ENCODE measurements at places on chromosomes 4 and X.

DNA sequence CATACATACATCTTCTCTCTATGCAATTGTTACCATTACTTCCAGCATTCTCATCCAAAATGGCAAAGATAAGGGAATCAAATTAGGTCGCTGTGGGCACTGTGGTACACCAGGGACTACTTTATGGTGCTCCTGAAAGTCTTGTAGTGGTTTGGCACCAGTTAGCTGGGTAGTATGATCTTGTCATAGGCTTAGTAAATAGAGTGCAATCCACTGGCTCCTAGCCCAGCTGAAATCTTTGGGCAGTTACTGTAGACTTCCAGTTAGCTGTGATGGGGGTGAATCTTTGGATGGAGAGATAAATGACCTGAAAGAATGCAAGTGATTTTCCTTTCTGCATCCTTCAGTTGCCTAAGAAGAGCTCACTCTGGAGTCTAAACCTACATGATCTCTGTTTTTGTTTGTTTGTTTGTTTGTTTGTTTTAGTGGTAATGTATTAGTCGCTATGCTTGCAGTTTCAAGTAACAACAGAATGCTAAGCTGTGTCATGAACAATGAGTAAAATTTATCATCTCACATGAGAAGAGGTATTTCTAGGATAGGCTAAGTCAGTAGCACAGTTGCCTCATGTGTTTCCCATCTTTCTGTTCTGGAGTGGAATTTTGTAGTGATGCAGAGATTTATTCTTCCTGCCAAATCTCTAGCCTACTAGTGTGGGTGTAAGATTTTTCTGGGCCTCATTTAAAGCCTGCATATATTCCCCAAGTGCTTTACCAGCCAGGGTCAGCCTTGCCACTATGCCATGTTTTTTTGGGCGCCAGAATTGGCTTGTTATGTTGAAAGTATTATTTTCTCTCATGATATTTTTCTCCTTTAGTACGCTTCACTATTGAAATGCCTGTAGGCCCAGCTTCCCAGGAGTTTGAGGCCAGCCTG, 24.2 kb downstream of the HERC3 start:
- no peak for DNase-seq

- DNase-seq = no peak
Observed at GRCh38 chr4:2408401-2408958, 10.0 kb downstream of the ZFYVE28 start.

- DNase-seq = no peak
Observed at GRCh38 chr4:111943796-111944203, 201.5 kb upstream of the FAM241A start.

DNA sequence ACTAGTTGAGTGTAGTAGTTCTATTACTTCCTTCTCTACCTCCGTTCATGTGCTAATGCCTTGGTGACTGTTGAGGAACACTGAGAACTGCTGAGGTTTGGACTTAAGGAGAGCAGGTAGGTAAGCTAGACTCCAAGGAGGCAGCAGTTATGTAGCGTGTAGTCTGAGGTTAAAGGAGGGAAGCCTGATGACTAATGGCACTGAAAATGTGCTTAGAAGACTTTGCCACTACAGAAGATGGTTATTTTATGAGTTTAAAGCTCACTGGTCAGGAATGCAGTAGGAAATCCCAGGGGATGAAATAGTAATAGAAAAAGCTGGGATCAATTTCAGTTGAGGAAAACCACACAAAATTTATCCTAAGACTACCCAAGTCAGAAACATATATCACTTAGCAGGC, 1077.3 kb downstream of the RAPGEF2 start:
- DNase-seq = no peak

DNA sequence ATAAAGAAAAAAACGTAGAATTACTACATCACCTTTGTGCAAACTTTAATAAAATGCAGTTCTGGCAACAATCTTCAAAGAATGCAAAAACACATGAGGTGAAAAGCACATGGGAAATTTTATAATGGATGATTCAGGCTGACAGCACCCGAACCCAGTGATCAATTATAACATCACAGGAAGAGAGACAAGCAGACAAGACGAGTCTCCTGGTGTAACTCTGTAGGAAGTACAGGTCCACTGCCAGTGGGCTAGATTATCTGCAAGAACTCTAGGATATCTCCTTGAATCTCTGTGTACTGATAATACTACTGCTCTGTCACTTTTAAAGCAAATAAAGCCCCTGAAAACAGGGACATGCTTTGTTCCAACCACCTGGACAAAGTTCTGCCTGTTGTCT, 58.9 kb upstream of the NXF3 start:
- no peak for DNase-seq

- DNase-seq = no peak
Observed at GRCh38 chr4:165299399-165300060, 27.9 kb upstream of the MSMO1 start.

DNA sequence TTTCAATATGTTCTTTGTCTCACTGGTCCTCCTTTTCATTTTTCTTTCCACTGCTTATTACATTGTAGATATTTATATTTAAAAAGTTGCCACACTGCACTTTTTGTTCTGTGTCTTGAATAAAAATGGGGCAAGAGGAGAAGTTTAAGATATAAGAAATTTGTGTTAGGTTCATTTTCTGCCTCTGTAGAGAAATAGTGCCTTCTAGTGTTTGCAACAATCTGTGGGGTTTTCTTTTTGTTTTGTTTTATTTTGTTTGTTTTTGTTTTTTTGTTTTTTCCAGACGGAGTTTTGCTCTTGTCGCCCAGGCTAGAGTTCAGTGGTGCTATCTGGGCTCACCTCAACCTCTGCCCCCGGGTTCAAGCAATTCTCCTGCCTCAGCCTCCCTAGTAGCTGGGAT, 20.1 kb upstream of the SMIM14 start:
- DNase-seq = no peak

DNA sequence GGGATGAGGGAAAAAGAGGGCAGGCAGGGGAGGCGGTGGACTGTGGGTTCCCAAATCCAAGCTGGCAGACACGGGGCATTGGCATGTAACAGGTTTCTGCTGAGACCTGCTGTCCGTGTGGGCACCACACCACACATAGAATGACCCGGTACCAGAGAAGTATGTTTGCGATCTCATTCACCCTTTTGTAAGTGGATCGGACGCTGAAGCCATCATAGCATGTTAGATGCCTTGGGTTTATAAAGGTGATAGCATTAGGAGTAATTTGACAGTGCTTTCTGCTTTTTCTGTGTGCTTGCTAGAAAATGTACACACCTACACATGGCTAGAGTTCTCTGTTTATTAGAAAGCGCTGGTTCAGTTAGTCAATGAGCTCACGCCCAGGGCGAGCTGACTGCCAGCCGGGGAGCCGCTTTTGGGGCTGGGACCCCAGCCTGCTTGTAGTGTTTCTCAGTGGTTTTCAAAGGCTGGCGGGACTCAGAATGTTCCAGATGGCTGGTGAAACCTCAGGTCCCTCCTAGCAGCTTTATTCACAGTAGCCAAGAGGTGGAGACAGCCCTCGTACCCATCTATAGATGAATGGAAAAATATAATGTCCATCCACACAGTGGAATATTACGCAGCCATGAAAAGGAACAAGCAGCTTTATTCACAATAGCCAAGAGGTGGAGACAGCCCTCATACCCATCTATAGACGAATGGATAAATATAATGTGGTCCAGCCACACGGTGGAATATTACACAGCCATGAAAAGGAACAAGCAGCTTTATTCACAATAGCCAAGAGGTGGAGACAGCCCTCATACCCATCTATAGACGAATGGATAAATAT, 579 bp downstream of the IL3RA start:
- no peak for DNase-seq

GRCh38 chr4:67521506-67521905, 23.8 kb downstream of the CENPC start:
- no peak for DNase-seq

Data from CD4-positive, alpha-beta T cell treated with Interleukin-12 subunit alpha and Interleukin-12 subunit beta, for 1 hour (primary cell).